IPS DF 6.9 (cell line): ENCODE measurements at places on chromosomes 12 and 14.

GRCh38 chr14:72651714-72652113 is 242.2 kb downstream of the DPF3 start:
- no peak for DNase-seq

DNA sequence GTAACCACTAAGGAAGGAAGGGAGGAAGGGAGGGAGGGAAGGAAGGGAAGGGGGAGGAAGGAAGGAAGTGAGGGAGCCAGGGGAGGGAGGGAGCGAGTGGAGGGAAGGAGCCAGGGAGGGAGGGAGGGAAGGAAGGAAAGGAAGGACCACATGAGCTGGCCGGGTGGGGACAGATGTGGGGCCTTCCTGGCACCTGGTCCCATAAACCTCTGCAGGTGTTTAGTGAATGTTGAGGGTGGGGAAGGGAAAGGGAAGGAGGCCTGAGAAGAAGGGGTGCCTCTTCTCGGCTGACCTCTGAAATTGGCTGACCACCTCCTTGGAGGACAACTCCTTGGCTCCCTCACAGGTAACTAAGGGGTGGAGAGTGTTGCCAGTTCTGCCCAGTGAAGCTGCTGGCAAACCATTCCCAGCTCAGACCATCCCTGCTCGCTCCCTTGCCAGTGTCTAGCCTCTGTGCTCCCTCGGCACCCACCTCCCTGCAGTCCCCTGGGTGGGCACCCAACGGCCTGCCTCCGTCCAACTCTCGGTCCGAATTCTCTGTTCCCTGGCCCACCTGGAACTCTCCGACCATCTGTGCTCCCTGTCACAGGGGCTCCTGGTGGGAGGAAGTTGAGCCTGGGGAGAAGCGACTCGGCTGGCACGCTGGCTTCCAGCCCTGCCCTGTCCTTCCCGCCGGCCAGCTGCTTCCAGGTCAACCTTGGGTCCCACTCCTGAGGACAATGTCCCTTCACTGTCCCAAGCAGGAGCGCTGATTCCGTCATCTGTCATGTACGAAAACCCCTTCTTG is 12.2 kb upstream of the PPP1R13B start:
- DNase-seq, result no peak

DNA sequence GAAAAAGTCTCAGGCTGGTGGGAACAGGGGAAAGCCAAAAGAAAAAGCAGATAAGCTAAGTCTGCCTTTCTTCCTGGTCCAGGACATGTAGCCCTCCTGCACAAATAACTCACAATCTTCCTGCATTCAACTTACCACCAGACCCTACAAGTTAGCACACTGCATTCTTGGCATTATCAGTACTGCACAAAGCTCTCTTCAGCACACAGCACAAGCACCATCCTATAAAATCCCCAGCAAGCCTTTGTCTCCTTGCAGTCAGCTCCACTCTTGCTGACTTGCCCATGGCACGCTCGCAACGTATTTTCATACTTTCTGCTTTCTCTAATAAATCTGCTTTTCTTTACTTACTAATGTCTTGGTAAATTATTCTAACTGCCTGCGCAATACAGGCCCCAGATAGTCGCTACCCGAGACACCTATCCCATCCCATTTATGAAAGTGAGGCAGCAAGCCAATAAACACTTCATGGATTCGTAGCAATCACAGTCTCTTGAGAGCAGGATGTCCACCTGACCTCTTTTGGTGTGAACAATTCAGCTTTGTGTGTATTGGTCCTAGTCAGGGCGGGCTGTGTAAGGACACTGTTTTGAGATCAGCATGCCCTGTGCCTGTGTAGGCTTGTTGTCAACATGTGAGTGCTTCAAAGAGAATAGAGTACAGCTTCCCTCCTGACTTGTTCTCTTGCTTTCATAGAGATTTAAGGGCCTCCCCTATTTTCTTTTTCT is 49.0 kb downstream of the TMEM117 start:
- no peak for DNase-seq

DNA sequence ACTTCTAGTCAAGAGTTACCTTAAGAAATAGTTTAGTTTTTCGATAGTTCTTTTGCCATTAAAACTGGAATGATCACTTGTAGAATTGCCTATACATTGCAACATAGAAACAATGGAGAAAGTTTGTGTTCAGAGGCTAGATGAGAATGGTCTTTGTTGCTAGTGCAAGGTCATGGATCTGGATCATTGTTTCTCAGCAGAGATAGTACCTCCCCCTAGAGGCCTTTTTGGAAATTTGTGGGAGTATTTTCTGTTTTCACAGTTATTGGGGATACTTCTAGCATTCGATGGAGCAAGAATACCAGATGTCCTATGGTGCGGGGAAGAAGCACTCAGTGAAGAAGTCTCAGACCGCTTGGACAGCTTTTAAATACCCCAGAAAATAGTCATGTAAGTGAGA is 138.8 kb upstream of the HMGA2 start:
- DNase-seq, result peak; percentile 20

DNA sequence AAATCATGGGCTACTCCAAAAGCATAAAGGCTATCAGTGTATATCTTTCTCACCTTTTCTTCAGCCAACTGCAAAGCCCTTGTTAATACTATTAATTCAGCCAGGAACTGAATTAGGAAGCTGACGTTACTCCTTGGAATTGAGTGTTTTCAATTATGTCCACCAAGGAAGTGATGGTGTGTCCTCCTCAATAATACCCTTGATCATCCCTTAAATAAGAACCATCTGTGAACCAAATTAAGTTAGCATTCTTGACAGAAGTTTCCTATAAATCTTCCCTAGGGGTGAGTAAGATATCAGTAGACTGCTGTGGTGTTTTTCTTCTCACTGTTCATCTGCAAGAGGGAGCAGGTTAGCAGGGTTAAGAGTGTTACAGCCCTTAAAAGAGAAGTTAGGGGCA is 252.3 kb upstream of the AVPR1A start:
- no peak for DNase-seq

GRCh38 chr12:3339221-3339620 is 151.8 kb upstream of the PRMT8 start:
- DNase-seq, result no peak

DNA sequence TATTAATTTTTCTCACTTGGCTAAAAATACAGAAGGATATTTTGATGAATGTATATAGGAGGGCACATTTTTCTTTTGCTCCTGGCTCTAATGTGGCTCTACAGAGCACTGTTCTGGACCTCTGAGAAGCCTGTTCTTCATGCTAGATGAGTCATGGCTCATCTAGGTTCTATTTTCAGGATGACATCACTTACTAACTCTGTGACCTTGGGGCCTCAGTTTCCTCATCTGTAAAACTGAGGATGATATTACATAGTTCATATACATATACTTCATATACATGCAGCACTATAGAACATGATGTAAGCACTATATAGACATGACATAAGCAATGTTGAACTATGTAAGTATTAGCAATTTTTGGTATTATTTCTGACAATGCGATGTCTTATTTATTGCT is 35.8 kb downstream of the SOCS2 start:
- DNase-seq, result no peak
